ENCODE measurements at places on chromosomes 2 and 18. TPM values are rescaled to one million over a fixed set of nuclear protein-coding genes. Genes with fewer than 3 reads are reported as not detected.

GRCh38 chr2:236273126-236273525, 8.9 kb upstream of the ASB18 start:
- H3K27ac ChIP-seq, result no peak overlapping the region
- H3K27me3 ChIP-seq, result peaks cover 15% of the 10 kb centered on the region
- H3K4me3 ChIP-seq, result no peak overlapping the region
- H3K4me1 ChIP-seq, result no peaks in the 10 kb centered on the region
- no peaks in the 10 kb centered on the region for H3K36me3 ChIP-seq

- DNase-seq, result peak; percentile 23
- H3K36me3 ChIP-seq, result peaks cover 11% of the 10 kb centered on the region
- H3K4me1 ChIP-seq, result peaks cover 44% of the 10 kb centered on the region
- H3K27me3 ChIP-seq, result no peaks in the 10 kb centered on the region
Observed at GRCh38 chr2:127700527-127701192, 637 bp upstream of the SFT2D3 start.

DNA sequence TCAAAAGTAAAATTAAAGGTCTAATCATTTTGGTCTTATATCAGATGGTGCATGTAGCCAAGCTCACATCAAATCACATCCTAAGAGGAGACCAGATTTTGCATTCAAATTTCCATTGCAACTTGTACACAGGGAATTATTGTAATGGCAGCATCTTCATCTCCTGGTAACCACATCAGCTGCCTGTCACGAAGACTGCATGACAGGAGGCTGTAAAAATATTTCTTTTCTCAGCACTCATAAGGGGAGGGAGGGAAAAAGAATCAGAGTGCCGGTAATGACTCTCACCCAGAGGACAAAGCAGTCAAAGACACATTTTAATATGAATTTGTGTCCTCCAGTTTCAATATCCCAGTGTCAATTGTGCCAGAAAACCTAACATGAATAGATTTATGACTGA, 216.7 kb downstream of the TMEM163 start:
- H3K27me3 ChIP-seq, result no peaks in the 10 kb centered on the region
- H3K4me1 ChIP-seq, result no peaks in the 10 kb centered on the region
- no peak for DNase-seq

- peaks cover 59% of the 10 kb centered on the region for H3K27me3 ChIP-seq
- H3K4me1 ChIP-seq, result no peaks in the 10 kb centered on the region
- no peaks in the 10 kb centered on the region for H3K36me3 ChIP-seq
Observed at GRCh38 chr18:54440292-54440691, 82.6 kb downstream of the C18orf54 start.

The EMILIN1 gene
- 1.1 TPM for polyA plus RNA-seq

DNA sequence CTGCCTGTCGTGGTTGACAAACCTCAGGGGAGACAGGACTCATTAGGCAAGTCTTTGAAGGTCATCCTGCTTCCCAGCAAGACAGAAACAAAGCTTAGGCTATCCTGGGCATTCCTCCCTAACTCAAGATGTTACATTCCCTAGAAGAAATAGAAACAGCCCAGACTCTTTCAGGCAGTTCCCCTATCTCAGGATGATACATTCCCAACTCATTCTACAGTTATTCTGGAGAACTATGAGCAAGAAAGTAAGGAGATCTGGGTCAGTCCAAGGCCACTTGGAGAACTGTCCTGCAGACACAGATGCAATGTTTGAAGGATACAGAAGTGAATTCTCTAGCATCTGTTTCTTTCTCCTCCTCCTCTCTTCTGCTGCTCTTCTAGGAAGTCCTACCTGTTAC, 220.1 kb upstream of the NCKAP5 start:
- DNase-seq, result no peak
- H3K4me3 ChIP-seq, result no peak overlapping the region
- H3K36me3 ChIP-seq, result peaks cover 4% of the 10 kb centered on the region
- H3K27me3 ChIP-seq, result peaks cover 5% of the 10 kb centered on the region

The ARMC9 gene
- not detected for polyA plus RNA-seq

DNA sequence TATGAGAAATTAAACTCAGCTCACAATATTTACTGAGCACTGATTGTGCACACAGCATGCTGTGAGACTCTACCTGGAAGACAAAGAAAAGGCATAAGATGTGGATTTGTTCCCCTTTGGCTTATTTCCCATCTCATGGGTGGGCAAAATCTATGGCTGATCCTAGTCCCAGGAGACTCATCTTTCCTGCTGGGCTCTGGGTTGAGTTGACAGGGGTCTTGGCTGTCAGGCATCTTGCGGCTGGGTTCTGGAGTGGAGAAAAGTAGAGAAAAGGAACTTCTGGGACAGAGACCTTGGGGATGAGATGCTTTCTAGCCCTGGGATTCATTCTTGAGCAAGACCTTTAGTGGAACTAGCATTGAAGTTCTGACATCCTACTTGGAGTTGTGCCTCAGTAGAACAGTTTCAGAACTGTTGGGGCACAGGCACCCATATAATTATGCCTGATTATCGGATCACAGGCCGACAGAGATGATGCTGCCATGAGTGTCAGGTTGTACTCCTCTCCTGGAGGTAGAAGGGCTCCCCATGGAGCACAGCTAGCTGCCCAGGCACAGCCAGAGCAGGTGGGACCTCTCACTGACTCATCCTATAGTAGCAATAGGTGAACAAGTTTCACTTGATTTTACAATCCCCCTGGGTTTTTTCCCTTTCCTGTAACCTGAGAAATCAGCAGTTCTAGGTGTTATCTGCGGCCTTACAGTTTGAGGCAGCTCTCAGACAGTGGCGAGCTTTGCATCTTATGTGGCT, 260.9 kb downstream of the CYRIA start:
- no peaks in the 10 kb centered on the region for H3K4me1 ChIP-seq
- no peaks in the 10 kb centered on the region for H3K27me3 ChIP-seq
- no peak overlapping the region for H3K27ac ChIP-seq

Data from naive B cell (primary cell).